ENCODE measurements at places on chromosomes 1 and 21.

DNA sequence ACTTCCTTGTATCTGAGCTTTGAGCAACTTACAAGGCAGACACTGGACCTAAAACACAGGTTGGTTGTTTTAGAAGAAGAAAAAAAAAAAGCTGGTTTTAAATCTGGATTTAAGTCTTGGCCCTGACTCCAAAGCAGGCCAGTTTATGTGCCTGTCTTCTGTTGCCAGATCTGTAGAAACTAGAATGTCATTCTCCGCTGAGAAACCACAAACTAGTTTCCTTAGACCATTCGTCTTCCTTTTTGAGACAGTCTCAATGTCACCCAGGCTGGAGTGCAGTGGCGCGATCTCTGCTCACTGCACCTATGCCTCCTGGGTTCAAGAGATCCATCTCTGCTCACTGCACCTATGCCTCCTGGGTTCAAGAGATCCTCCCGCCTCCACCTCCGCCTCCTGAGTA lies 33.9 kb downstream of the APP start:
- no peak for DNase-seq

- DNase-seq = no peak
Observed at GRCh38 chr1:156751451-156751756, at the start of gene HDGF. Gene HDGF, minus strand, starts transcription at chr1:156751675. Its CDS starts 246 bp downstream, at chr1:156751429.

- DNase-seq = no peak
Observed at GRCh38 chr1:216903382-216903740, 180.1 kb upstream of the ESRRG start.

- no peak for DNase-seq
Observed at GRCh38 chr1:171280599-171280998, 32.3 kb downstream of the FMO1 start.

GRCh38 chr1:156767879-156768604 lies 707 bp downstream of the PRCC start:
- DNase-seq = no peak

- DNase-seq = no peak
Observed at GRCh38 chr1:29505532-29506220, 269.4 kb downstream of the PTPRU start.

- no peak for DNase-seq
Observed at GRCh38 chr1:109914587-109915240, 4.1 kb downstream of the CSF1 start.

- DNase-seq = no peak
Observed at GRCh38 chr1:93023281-93023680, 55.8 kb upstream of the MTF2 start.

DNA sequence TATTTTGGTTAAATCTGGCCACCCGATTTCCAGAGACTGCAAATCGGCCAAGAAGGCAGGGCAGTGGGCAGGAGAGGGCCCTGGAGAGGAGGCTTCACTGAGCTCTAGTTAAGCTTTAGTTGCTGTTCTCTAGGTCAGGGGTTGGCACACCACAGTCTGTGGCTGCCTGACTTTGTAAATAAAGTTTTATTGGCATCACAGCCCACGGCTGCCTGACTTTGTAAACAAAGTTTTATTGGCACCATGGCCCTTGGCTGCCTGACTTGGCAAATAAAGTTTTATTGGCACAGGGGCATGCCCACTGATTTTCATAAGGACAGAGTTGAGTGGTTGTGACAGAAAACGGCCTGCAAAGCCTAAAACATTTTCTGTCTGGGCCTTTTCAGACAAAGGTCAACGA lies 19.7 kb downstream of the AJAP1 start:
- DNase-seq = no peak

- peak; percentile 17 for DNase-seq
Observed at GRCh38 chr1:208807446-208808127, 563.4 kb upstream of the PLXNA2 start.

DNA sequence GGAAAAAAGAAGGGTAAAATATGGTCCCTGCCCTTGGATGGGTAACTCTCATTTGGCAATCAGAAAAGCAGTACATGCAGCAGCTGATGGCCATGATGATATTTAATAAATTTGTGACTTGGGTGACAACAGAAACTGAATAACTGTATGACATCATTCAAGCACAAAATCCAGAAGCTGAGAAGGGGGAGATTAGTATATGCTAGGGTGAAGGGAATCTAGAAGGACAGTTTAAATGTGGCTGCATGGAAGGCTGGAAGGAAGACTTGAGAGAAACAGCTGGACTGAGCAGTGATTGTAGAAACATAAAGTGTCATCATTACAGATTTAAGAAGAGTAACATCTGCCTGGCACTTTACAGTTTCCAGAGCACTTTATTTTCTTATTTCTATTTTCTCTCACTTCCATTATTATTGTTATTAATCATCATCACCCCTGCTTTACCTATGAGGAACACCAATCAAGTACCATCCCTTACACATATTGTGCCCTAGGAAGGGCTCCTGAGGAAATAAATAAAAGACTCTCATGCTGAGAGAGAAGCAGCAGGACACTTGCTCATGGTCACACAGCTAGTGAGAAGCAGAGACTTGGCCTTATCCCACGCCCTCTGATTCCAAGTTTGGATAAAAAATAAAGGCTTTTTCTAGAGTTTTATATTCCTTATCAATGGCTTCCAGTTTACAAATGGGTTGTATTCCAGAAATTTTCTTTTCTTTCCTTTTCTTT lies 207.2 kb downstream of the PBX1 start:
- DNase-seq = no peak

All from stromal cell of bone marrow (primary cell).